Renal pelvis (tissue), 12 donors: ENCODE measurements at places on chromosomes 11 and 22.

GRCh38 chr22:20010307-20011122, 6.1 kb downstream of the ARVCF start:
- no peak for DNase-seq

DNA sequence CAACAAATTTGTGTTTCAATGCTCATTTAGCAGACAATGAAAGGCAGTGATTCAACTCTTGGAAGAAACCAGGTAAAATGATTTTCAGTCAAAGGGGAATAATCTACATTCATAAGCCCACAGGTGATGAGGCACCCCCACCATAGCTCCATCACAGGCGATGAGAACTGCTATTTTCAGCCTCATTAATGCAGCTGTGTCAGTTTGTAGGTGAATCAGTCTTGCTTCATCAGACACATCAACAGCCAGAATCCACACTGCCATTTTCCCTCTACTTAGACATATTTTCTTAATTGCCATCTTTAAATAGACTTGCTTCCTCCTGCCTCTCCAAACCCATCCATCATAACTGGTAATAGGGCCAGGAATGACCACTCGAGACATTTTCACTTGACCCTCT, 701.0 kb downstream of the OPCML start:
- DNase-seq: no peak

DNA sequence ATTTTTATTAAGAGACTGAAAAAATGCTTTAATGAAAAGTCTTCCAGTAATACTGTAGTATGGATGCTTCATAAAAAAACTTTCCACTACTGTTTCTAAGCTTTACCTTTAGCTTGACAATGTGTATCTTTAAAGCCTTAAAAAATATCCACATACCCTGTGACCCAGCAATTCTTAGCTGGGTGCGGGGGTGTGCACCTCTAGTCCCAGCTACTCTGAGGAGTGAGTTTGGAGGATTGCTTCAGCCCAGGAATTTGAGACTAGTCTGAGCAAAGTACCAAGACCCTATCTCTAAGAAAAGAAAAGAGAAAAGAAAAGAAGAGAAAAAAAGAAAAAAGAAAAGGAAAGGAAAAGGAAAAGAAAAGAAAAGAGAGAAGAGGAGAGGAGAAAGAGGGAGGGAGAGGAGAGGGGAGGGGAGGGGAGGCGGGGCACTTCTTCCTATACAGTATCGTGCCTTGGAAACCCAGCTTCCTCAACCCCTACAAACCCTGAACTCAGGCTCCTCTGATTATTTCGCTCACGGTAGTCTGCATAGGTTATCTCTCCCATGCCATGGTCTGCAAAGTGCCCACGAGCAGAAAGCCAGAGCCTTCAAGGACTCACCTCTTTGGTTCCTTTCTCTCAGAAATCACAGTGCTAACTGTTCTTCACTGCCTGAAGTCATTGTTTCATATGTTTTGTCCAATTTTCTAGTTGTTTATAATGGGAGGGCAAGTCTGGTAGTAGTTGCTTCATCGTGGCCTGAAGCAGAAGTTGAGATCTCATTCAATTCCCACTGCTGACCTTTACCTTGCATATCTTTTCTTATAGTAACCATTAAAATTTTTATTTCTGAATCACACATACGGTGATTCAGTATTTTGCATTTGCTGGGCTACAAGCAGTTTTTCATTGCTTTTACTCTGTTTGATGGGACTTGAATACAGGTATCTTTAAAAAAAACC, 82.2 kb downstream of the FAM83F start:
- no peak for DNase-seq

GRCh38 chr11:65576867-65577755, 1.3 kb downstream of the EHBP1L1 start:
- DNase-seq: no peak

DNA sequence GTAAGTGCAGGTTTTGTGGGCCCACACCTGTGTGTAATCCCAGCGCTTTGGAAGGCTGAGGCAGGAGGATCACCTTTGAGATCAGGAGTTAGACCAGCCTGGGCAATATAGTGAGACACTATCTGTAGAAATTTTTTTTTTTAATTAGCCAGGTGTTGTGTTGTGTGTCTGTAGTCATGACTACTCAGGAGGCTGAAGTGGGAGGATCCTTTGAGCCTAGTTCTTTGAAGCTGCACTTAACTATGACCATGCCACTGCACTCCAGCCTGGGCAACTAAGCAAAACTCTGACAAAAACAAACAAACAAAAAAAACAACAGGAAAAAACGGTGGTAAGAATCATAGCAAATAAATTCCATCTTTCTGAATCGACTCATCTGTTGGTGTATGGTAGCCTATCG, 268.6 kb upstream of the PDGFD start:
- DNase-seq: no peak
